ENCODE measurements at places on chromosomes 6 and 20. TPM values are rescaled to one million over a fixed set of nuclear protein-coding genes. Genes with fewer than 3 reads are reported as not detected.

DCDC2 gene
- total RNA-seq = not detected

- no peaks in the 10 kb centered on the region for H3K27me3 ChIP-seq
- no peaks in the 10 kb centered on the region for H3K36me3 ChIP-seq
- no peak overlapping the region for H3K4me3 ChIP-seq
Observed at GRCh38 chr6:47631269-47631772, 67.1 kb upstream of the ADGRF4 start.

CST5 gene
- not detected for total RNA-seq

GRCh38 chr6:169263836-169264608 lies 10.4 kb upstream of the THBS2 start:
- H3K27ac ChIP-seq = no peak overlapping the region
- no peak for DNase-seq
- no peaks in the 10 kb centered on the region for H3K36me3 ChIP-seq
- H3K4me3 ChIP-seq = no peak overlapping the region
- no peaks in the 10 kb centered on the region for H3K27me3 ChIP-seq

- H3K4me3 ChIP-seq = no peak overlapping the region
- no peak for DNase-seq
- no peaks in the 10 kb centered on the region for H3K27me3 ChIP-seq
- H3K27ac ChIP-seq = peak overlapping the region; percentile 24
- no peaks in the 10 kb centered on the region for H3K36me3 ChIP-seq
Observed at GRCh38 chr6:123091896-123092271, 95.8 kb downstream of the CLVS2 start.

- H3K4me1 ChIP-seq = peaks cover 10% of the 10 kb centered on the region
- no peak overlapping the region for H3K27ac ChIP-seq
- DNase-seq = no peak
Observed at GRCh38 chr6:158050107-158050735, 68.6 kb downstream of the SYNJ2 start.

DNA sequence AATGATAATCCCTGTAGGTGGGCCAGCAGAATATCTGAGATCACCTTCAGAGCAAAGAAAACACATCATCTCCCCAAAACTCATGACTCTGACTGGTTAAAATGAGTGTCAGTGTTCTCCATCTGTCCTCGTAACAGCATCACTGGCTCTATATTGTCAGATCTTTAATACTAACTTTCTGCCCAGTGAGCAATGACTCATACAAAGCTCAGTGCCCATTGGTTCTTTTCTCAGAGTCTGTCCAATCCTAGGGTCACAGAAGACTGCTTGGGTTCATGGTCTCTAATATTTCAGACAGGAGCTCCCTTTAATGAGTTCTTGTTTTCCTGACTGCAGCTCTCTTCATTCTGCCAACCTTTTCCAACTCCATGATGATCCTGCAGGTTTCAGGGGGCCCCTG lies 36.4 kb downstream of the HLA-DPB1 start:
- no peaks in the 10 kb centered on the region for H3K36me3 ChIP-seq
- H3K4me3 ChIP-seq = no peak overlapping the region
- DNase-seq = peak; percentile 25
- no peak overlapping the region for H3K27ac ChIP-seq
- peaks cover 17% of the 10 kb centered on the region for H3K27me3 ChIP-seq

EDN1 gene
- 39.7 TPM for total RNA-seq

TMEM74B gene
- total RNA-seq = not detected

DNA sequence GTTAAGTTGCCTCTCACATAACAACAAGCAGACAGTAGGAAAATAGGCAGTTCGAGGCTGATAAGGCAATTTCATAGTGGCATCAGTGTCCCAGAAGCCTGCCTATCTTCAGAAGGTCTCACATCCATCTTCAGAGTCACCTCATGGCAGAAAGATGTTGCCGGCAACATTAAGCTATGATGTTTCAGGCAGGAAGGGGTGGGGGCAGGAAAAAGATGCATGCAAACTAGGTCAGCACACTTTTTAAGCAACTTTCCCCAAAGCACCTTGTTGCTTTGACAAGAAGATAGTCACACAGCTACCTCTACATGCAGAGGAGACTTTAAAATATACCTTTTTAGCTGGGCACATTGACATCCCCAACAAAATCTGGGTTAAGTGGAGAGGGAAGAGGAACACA lies 43.2 kb upstream of the SMIM8 start:
- no peak for DNase-seq
- 0 out of 2 replicates have a peak, but pooled peaks cover 5% of the 10 kb centered on the region for H3K4me1 ChIP-seq
- no peak overlapping the region for H3K4me3 ChIP-seq
- no peaks in the 10 kb centered on the region for H3K27me3 ChIP-seq

GRCh38 chr6:131488780-131489179 lies 84.2 kb upstream of the ARG1 start:
- H3K27me3 ChIP-seq = 0 out of 2 replicates have a peak, but pooled peaks cover 2% of the 10 kb centered on the region
- no peak overlapping the region for H3K4me3 ChIP-seq
- no peaks in the 10 kb centered on the region for H3K4me1 ChIP-seq
- no peaks in the 10 kb centered on the region for H3K36me3 ChIP-seq
- no peak overlapping the region for H3K27ac ChIP-seq

- no peak overlapping the region for H3K4me3 ChIP-seq
- DNase-seq = no peak
- H3K4me1 ChIP-seq = no peaks in the 10 kb centered on the region
- H3K36me3 ChIP-seq = no peaks in the 10 kb centered on the region
- H3K27me3 ChIP-seq = no peaks in the 10 kb centered on the region
Observed at GRCh38 chr6:83758533-83758932, 49.6 kb upstream of the SNAP91 start.

RSPO3 gene
- not detected for total RNA-seq

DNA sequence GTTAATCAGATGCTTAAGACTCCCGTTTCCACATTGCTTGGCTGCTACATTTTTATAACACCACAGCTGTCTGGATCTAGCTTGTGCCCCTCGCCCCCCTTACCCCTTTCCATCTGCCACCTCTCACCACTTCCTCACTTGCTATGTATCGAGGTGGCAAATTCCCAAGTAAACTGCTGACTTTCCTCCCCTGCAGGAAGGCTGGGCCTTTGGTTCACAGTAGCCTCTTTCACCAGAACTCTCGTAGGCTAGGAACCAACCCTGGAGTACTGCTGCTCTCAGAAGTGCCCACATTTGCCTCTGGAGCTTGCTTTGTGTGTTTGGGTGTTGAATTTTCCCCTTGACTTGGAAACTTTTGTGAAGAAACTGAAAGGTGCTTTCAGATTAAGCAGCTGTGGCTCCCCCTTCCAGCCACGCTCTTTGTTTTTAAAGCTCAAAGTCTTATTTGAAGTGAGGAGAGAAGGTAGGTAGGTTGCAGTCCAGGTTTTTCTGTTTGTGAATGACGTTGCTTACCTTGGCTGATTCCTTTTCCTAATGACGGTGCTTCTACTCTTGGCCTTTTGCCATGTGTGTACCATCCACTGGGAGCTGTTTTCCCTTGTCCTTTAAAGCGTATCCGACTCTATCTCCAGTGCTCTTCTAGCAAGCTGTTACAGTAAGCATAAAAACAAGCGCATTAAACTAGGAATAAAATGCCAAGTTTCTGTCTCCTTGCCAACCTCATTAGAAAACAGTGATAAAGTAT lies 90.4 kb downstream of the CARMIL1 start:
- no peaks in the 10 kb centered on the region for H3K36me3 ChIP-seq
- no peaks in the 10 kb centered on the region for H3K27me3 ChIP-seq
- H3K27ac ChIP-seq = no peak overlapping the region
- H3K4me1 ChIP-seq = 0 out of 2 replicates have a peak, but pooled peaks cover 4% of the 10 kb centered on the region
- DNase-seq = no peak

DNA sequence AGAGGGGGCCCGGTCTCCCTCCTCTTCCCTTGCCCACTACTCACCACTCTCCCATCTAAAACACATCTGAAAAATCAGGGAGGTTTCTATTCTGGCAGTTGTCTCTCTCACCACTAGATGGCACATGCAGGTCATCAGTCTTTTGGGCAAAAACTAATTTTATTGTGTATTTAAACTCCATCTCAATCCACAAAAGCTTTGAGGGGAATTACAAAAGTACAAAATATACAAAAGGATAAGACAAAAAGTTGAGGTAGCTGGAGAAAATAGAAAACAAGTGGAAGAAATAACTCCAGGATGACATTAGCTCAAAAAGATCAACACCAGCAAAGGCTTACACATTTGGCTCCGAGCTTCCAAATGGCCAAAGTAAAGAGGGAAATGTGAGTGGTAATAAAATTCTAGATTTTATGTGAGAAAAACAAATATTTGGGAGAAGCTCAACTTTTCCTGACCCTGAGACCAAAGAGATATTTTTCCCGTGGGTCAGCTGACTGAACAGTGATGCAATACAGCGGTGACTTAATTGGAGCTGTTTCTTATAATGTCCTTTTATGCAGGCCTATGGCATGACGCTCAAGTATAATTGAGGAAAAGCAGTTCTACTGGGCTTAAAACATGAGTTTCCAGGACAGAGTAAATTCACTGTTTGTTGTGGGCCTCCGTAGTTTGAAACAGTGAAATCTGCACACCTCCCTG lies 79.8 kb upstream of the CHD6 start:
- DNase-seq = peak; percentile 27
- no peak overlapping the region for H3K27ac ChIP-seq

DNA sequence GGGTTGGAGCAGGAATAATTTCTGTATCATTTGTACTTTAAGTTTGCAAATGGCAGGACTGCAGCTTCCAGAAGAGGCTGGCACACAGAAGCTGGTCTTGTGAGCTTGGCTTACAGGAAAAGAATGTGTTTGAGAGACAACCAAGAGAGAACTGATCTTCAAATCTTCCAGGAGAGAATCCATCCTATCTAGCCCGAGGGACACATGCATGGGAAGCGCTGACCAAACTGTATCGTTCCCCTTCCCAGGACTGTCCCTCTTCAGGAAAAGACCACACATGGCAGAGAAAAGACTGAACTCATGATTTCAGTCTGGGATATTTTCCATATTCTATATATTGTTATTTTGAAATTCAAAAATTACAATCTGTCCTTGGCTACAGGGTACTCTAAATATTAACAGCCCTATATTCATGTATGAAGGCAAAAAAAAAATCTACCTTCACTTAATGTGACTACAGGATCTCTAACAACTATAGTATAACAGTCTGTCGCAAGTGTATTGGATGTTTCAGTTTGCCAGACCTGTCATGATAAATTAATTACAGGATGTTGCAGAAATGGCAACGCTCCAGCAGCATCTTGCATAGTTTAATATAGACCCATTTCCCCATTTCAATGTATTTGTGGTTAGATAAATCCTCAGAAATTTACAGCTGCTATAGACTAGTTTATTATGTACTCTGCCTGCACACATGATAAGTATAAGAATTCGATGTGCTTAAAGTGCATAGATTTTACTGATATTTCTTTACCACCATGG lies 99.4 kb downstream of the MYB start:
- no peaks in the 10 kb centered on the region for H3K27me3 ChIP-seq
- no peak overlapping the region for H3K27ac ChIP-seq
- no peaks in the 10 kb centered on the region for H3K36me3 ChIP-seq
- no peaks in the 10 kb centered on the region for H3K4me1 ChIP-seq

LINC00237 gene
- not detected for total RNA-seq

GRCh38 chr6:96171112-96171511 lies 155.3 kb downstream of the FUT9 start:
- DNase-seq = no peak
- no peaks in the 10 kb centered on the region for H3K27me3 ChIP-seq
- H3K27ac ChIP-seq = no peak overlapping the region
- H3K4me3 ChIP-seq = no peak overlapping the region
- no peaks in the 10 kb centered on the region for H3K4me1 ChIP-seq
- no peaks in the 10 kb centered on the region for H3K36me3 ChIP-seq

- H3K27ac ChIP-seq = no peak overlapping the region
- no peaks in the 10 kb centered on the region for H3K36me3 ChIP-seq
- no peaks in the 10 kb centered on the region for H3K4me1 ChIP-seq
- no peak for DNase-seq
Observed at GRCh38 chr6:157790548-157791160, 32.4 kb upstream of the SNX9 start.

EDN3 gene
- total RNA-seq = not detected

CCN2 gene
- total RNA-seq = 292 TPM

COL21A1 gene
- total RNA-seq = 12.6 TPM

DNA sequence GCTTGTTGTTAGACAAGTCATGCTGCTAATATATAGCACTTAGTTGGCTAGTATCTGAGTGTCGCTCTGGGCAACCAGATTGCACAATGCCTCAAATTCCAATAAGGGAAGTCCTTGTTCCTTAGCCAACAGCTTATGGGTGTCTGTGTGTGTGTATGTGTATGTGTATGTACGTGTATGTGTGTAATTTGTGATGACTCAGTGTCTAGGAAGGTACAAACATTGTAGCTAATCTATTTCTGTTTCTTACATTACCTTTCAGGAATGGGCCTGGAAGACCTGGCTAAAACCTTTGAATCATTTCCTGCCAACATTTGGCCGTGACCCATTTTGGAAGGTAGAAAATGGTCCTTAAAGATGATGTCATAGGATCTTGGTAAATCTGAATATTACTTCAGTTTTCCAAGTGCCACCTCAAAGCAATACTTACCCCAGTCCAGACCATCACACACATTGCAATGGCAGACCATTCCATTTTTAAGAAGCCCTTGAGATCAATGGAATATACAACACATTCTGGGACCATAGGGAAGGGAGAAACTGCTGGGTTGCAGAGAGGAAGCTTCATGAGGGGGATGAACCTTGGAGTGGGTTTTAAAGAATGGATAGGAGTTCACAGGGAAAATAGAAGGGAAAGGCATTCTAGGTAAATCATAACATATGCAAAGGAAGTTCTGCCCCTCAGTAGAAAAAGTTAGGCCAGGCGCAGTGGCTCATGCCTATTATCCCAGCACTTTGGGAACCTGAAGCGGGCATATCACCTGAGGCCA lies 25.1 kb downstream of the NEDD9 start:
- H3K27me3 ChIP-seq = no peaks in the 10 kb centered on the region
- peaks cover 43% of the 10 kb centered on the region for H3K4me1 ChIP-seq
- peak overlapping the region; percentile 93 for H3K27ac ChIP-seq
- H3K4me3 ChIP-seq = no peak overlapping the region

C20orf202 gene
- total RNA-seq = not detected

C6orf15 gene
- total RNA-seq = not detected

DNA sequence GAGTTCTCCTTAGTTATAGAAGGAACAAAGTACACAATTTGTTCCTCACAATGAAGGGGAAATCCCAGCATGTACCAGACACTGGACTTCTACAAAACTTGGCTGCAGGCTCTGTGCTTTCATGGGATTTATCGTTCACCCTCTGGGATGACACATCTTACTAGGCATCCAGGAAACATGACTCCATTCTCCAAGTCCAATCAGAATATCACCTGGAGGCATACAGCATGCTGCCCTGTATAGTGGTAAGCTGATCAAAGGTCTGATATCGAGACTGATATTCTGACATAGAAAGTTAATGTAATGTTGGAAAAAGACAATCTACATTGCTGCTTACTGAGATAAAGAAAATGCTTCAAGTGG lies 6.7 kb downstream of the RWDD2A start:
- H3K4me1 ChIP-seq = peaks cover 16% of the 10 kb centered on the region
- peaks cover 3% of the 10 kb centered on the region for H3K36me3 ChIP-seq
- no peak overlapping the region for H3K27ac ChIP-seq

- peaks cover 42% of the 10 kb centered on the region for H3K4me1 ChIP-seq
- no peak overlapping the region for H3K4me3 ChIP-seq
- H3K27me3 ChIP-seq = no peaks in the 10 kb centered on the region
Observed at GRCh38 chr6:155162682-155163081, 101.1 kb upstream of the CLDN20 start.
